ENCODE measurements at places on chromosomes 11 and 22.

GRCh38 chr11:133553885-133554740 lies 21.8 kb upstream of the OPCML start:
- no peak for DNase-seq

- DNase-seq, result no peak
Measured at GRCh38 chr22:19018256-19018655, 82.2 kb upstream of the PRODH start.

DNA sequence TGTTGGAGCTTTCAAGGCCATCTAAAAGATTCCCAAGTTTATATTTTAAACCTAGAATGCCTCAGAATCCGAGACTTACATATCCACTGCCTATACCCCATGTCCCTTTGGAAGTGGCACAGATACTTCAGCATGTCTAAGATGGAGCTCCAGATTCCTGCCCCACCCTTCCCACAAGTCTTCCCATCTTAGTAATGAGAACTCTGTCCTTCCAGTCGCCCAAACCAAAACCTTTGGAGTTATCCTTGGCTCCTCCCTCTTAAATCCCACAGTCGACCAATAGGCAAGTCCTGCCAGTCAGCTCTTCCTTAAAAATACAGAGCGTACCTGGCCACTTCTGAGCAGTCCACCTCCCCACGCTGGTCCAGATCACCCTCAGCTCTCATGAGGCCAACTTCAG lies 4.3 kb downstream of the POLD4 start:
- no peak for DNase-seq

DNA sequence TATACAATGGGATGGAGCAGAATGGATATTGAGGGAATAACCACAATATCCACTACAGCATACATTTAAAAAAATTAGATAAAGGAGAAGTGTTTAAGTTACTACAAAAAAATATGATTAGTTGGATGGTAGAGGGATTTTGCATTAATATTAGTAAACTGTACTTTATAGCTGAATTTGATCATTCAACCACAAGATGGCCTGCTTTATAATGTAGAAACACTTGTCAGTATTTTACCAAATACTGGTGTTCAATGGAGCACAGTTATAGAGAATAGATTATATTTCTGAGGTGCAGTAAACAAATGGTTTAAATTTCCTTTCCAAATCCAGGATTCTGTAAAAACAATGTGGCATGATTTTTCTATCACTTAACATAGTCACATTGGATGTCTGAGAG lies 818.8 kb upstream of the CHORDC1 start:
- DNase-seq, result no peak

DNA sequence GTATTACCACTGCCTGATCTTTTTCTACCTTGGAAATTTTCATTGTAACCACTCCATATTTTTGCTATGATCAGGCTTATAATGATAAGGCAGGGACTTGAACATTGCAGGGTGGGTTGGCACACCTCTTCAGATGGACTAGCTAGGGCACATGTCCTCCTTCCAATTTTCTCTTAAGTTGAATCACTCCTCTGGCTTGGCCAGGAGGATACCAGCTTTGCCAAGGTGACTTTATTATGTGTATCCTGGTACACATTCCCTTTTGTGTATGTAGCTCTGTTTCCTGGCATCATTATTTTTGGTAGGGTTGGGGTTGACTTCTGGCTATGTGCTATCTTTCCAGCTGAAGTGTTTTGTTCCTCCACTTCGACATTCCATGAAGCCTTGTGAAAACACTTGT lies 8.5 kb upstream of the LDLRAD3 start:
- no peak for DNase-seq

GRCh38 chr11:120273432-120273831 lies 33.5 kb downstream of the POU2F3 start:
- DNase-seq, result no peak

DNA sequence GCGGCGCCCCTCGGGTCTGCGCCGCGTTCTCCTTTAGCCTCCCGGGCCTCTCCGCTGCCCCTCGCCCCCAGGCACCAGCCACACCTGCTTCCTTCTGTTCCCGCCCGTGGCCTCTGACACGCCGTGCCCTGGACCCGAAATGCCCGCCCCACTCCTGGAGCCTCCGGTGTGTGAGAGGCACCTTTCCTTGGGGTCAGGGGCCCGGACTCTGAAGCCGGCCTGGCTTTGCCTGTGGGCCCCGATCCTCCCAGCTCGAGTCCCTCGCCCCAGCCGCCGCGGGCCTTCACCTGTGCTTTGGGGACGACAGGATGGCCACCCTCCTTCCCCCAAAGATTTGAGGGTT lies 661 bp upstream of the CDPF1 start:
- DNase-seq, result no peak

GRCh38 chr22:47328550-47329243 lies 566.2 kb downstream of the TBC1D22A start:
- DNase-seq, result no peak

DNA sequence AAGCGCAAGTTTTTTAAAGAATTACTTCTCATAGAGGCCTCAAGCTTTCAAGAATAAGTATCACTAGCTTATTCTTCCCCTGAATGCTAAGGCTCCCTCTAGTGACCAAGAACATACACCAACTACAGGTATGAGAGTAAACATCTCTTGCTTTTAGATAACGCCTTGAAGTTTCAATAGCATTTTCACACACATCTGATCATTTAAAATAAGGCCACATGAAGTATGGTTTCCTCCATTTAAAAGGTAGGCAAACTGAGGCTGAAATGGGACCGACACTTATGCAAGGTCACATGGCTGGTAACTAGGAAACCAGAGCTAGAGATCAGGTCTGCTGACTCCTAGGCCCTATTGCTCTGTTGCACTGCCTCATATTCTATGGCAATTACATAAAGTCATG lies 66.5 kb downstream of the CCDC34 start:
- DNase-seq, result peak; percentile 38

DNA sequence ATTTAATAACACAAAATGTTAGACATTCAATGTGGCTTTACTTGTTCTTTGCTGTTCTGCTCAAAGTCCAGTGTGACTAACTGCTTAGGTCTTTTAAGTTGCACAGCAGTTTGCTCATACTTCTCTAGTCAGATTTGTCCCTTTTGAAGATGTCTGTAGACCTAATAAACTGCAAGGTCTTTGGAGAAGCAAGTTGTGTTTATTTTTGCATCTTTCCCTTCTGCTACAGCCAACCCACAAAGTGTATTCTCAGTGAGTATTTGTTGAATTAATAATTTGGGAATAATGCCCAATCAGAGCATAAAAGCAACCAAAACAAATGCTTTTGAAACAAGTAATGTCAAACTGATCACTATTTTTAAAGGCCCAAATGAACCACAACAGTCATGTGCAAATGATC lies 312.5 kb downstream of the CADM1 start:
- DNase-seq, result no peak

DNA sequence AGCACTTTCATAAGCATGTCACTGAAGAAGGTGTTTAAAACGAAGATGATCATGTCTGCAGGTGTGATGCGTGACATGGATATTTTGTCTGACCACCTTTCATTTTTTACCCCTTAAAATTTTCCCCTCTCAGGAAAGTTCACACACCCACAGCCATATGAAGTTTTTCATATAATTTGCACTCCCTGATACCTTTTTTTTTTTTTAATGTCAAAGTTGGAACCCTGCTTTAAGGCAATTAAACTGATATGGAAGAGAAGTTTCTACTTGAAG lies 104.6 kb downstream of the ATXN10 start:
- no peak for DNase-seq

DNA sequence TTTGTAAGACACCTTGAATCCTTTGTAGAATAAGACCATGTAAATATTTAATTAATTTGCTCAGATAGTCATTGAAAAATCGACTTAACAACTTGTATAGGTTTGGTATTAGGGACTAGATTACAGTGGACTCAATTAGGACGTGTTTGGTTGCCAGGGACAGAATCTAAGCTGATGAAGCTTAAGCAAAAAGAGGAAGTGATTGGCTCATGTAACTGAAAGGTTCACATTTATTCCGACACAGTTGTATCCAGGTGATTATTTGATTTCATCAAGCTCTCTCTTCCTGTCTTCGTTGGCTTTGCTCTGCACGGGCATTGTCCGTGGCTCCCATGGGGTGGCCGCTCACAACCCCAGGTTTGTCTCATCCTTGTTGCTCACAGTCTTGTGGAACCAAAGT lies 146.4 kb downstream of the C11orf91 start:
- no peak for DNase-seq

GRCh38 chr11:61885166-61885778 lies 6.1 kb downstream of the FADS3 start:
- peak; percentile 53 for DNase-seq

DNA sequence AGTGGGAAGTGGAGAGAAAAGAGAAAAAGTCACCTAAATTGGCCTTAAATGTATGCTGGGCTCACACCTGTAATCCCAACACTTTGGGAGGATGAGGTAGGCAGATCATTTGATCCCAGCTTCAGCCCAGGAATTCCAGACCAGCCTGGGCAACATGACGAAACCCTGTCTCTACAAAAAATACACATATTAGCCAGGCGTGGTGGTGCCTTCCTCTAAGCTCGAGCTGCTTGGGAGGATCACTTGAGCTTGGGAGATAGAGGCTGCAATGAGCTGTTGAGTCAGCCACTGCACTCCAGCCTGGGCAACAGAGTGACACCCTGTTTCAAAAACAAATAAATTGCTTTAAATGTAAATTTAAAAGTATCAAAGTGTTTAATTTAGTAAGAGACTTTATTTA lies 3.9 kb downstream of the CBL start:
- DNase-seq, result no peak

DNA sequence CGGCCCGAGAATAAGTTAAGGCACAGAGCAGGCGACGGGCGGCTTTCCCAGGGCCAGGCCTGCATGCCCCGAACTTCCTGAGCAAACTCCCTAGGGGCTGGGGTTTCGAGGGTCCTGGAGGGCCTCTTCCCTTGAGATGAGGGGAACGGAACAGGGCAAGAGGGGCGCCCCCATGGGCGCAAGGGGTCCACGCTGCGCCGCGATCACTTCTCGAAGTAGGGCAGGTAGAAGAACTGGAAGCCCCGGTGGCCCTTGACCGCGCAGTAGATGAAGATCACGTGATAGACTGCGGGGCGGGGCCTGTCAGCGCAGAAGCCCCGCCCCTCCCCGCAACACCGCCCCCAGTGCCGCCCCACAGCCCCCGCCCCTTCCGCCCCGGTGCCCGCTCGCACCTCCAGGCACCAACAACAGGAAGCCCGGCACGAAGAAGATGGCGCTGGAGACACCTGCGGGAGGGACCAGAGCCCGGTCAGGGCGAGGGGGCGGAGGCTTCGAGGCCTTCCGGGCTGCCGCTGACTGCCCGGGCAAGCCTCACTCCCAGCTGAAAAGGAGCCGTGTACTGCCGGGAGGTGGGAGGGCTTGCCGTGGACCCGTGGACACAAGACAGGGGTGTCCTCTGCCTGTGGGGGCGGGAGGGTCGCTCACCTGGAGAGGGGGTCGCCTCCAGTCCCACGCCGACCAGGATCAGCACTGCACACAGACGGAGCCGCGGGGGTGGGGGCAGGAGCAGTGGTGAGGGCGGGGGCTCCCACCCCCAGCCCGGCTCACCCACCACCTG lies 4.5 kb downstream of the TMEM134 start:
- DNase-seq, result peak; percentile 49

- DNase-seq, result no peak
Measured at GRCh38 chr22:50044485-50045118, 13.5 kb downstream of the TTLL8 start.

GRCh38 chr11:68954836-68955606 lies 25.8 kb downstream of the MRGPRD start:
- no peak for DNase-seq

DNA sequence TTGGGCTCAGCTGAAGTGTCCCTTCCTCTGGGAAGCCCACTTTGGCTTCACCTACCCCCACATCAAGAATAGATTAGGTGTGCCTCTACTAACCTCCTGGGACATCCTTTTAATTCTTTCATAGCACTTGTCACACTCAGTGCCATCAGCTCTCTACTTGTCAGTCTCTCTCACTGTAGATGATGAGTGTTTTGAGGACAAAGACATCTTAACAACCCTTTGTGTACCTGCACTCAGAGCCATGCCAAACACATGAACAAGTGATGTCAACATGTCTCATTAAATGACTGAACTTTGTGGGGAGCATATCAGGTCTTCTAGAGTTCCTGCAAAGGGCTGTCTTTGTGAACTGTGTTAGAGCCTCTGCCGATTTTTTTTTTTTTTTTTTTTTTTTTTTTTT lies 87.0 kb upstream of the AMOTL1 start:
- DNase-seq, result no peak

- DNase-seq, result no peak
Measured at GRCh38 chr11:9266132-9266736, 1.1 kb upstream of the DENND5A start.

DNA sequence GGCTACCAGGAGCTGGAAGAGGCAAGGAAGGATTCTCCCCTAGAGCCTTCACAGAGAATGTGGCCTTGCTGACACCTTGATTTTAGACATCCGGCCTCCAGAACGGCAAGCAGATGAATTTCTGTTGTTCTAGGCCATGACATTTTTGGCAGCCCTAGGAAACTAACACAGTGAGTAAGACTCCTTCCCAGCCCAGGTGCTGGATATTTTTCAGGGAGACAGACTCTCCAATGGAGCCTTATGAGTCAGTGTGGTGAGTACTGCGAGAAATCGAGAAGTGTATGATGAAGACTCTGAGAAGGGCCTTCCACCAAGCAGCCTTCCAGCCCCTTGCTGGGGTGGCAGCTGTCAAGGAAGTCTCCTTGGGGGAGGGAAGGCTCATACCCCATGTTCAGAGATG lies 114.4 kb downstream of the OSBP2 start:
- no peak for DNase-seq

DNA sequence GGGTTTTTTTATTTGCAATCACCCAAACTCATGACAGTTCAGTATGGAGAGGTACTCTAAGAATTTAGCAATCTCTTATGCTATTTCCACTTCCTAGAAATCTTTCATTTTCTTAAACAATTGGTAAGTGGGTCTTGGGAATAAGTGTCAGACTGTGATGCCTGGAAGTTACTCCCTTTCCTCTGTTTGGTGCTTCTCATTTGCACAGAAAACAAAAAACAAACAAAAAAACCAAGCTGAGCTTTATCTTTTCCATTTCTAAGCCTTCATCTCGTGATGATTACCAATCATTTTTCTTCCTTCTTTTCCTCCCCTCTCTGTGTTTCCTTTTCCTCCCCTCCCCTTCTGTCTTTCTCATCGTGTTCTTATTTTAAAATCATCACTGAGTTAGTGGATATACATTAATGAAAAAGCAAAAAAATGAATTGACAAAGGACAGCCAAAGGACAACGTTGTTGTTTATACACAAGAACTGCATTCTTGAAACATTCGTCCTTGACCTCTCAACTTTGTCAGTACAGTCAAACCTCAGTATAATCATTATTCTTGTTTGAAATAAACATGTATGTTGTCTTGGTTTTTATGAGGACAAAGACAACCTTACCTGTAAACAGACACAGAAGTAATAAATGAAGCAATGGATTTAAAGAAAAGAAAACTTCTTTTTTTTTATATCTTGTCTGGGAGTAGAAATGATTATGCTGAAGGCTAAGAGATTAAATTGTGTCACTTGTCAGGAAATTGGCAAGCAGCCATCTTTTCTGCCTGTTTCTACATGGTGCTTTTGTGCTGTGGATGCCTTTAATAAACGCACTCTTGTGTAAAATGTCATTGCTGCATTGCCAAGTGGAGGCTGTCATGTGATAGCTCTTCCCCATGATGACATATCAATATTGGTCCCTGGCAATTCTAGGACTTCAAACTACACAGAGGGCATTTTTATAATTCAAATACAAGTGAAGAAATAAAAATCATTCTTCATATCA lies 803.2 kb upstream of the CCDC90B start:
- DNase-seq, result peak; percentile 66

GRCh38 chr22:38957046-38957770 lies at the start of gene APOBEC3A:
APOBEC3A (plus strand) TSS chr22:38957609; CDS start chr22:38957692, 83 bp downstream.
- DNase-seq, result no peak

GRCh38 chr11:96246718-96247552 lies 96.1 kb downstream of the MAML2 start:
- no peak for DNase-seq
